ENCODE measurements at places on chromosomes 7 and 10.

GRCh38 chr7:101598422-101598985 lies 30.6 kb downstream of the MYL10 start:
- DNase-seq = no peak

GRCh38 chr10:8325024-8325980 lies 270.8 kb downstream of the GATA3 start:
- DNase-seq = no peak

DNA sequence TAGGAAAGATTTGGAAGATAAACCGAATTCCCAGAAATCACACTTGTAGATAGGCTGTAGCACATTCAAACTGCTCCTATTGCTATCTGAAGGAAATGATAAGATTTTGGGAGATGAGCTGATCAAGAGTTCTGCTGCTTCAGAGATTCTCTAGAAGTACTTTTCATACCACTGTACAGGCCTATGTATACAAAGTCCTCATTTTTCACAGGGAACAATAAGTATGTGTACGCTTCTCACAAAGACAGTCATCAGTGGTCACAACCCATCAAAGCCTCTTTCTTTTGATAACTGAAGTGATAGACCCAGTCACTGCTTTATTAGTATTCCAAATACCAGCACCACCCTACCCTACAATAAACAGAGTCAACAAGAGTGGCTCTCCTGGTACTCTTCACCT lies 15.6 kb upstream of the SEPTIN7 start:
- DNase-seq = no peak

DNA sequence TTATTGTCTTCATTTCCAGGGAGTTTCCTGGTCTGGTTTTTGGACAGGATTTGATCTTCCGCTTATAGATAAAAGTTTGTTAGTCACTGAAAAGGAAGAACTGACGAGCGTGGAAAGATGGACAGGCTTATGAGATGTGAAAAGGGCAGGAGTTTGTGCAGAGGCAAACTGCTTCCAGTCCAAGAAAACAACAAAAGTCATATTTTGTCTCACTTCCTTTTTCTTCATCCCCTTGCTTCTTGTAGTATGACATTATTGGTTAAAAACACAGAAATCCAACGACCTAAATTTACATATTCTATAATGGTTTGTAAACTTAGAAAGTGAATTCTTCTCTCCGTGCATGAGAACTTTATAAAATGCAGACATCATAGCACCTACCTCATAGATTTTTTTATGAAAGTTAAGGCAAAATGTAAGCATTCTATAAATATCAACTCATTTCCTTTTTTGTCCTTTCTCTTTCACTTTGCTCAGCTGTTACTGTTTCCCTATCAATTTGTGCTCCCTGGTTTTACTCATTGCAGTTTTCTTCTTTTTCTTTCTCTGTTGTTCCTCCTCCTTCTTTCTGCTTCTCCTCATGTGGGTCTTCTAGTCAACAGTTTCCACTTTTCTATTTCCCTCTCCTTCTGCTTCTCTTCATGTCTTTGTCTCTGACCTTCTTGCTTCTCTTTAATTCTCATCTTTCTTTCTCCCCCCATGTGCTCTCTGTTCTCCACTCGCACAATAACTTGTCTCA lies 370.2 kb downstream of the ARL4A start:
- no peak for DNase-seq

GRCh38 chr7:70681469-70682350 lies 450.2 kb upstream of the GALNT17 start:
- DNase-seq = peak; percentile 77

DNA sequence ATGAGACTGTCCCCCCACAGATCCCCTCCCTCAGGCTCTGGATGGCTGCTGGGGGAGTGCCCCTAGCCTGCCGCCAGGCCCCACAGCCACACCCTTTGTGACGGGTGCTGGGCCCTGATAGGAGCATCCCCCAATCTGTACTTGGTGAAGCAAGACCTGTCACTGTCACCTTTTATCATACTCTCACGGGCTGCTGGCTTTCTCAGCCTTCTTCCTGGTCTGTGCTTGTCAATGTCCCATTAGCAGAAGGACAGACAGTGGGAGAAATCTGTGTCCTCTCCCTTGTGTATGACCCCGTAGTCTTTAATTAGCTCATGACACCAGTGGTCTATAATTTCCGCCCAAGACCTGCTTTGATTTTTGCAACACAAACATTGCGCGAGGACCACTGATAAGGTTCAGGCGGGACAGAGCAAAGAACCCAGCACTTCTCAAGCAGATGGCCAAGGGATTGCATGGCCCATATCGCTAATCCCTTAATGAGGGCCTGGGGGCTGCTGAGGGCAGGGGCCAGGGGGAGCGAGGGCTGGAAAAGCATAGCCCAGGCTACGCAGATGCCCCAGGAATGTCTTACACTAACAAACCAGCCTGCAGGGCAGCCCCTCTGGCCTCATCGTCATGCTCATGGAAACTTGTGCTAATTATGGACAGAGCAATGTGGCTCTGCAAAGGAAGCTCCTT lies 127.8 kb downstream of the PTPN20 start:
- no peak for DNase-seq

DNA sequence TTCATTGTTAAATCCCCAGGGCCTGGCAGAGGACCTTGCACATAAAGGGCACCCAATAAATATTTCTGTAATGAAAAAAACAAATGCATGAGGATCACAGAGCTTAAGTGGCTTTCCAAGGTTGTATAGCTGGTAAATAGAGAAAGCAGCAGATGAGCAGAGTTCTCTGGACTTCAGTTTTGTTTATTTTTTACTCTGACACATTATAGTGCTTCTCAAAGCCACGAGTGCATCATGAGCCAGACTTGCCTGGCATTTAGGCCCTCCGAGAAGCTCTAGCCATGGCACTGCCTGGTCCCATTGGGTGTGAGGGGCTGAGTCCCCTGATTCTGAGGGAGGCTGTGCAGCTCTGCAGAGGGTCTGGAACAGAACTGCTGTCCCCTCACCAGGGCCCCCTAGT lies 87.2 kb upstream of the ZNF32 start:
- DNase-seq = no peak

- no peak for DNase-seq
Measured at GRCh38 chr7:29990931-29991330, 1.3 kb upstream of the SCRN1 start.

DNA sequence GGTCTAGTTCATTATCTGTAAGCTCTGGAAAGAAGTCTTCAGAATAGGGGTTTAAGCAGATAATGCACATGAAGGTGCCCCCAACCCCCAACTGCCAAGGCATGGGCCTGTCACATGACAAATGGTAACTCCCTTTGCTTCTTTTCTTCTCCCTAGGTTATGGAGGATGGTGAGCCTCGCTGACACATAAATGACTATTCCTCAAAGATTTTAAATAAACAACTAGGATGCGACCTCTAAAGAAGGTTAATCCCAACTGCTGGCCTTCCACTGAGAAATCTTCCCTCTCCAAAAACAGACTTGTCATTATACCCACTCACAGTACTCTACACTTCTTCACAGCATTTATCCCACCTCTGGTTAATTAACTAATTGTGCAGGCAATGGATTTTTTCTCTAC lies 75.7 kb upstream of the FAM133B start:
- no peak for DNase-seq

DNA sequence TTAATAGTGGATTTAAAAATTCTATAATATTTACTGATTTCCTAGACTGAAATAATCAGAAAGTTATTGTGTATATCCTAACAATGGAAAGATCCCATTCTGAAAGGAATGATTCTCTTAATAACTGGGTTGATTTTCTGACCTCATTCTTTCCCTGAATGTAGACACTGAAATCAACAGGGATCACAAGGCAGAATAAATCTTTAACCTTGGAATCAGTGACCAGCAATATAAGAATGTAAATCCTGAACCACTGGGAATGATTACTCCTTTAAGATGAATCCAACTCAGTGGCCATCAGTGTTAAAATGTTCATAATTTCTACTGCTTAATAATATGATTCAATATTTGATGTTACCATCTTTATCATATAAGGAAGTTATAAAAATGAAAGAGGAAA lies 47.6 kb downstream of the ANKRD26 start:
- DNase-seq = no peak

GRCh38 chr10:64033711-64034110 lies 512.5 kb downstream of the REEP3 start:
- DNase-seq = no peak

DNA sequence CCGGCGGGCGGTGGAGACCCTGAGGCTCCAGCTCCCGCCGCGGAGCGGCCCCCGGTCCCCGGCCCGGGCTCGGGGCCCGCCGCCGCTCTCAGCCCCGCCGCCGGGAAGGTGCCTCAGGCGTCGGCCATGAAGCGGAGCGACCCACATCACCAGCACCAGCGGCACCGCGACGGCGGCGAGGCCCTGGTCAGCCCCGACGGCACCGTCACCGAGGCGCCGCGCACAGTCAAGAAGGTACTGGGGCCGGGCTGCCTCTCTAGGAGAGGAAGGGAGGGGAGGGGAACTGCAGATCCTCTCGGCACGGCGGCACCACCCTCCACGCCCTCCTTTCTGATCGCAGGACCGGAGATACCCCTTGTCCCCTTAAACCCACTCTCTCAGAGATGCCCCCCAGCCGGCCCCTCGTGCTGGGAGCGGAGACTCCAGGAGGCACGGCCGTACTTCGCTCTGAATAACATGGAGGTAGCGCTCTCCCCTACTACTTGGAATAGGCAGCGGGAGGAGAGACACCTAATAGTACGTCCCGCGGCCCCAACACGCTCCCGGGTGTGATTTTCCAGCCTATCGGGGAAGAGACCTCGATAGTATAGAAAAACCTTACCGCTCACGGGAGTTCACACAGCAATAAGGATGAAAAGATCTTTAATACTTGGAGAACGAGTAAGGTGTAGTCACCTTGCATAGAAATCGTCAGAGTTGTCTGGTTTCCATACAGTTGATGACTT lies 538 bp downstream of the AHCYL2 start:
- DNase-seq = peak; percentile 84

DNA sequence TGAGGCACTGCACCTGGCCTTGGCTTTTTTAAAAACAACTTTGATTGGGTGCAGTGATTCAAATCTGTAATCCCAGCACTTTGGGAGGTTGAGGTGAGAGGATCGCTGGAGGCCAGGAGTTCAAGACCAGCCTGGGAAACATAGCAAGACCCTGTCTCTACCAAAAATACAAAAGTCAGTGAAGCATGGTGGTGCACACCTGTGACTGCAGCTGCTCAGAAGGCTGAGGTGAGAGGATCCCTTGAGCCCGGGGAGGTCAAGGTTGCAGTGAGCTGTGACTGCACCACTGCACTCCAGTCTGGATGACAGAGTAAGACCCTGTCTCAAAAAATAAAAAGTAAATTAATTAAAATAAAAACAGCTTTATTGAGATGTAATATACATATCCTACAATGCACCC lies 84.9 kb downstream of the NPTX2 start:
- no peak for DNase-seq

- no peak for DNase-seq
Measured at GRCh38 chr7:142443216-142444010, 185.6 kb upstream of the PRSS58 start.

DNA sequence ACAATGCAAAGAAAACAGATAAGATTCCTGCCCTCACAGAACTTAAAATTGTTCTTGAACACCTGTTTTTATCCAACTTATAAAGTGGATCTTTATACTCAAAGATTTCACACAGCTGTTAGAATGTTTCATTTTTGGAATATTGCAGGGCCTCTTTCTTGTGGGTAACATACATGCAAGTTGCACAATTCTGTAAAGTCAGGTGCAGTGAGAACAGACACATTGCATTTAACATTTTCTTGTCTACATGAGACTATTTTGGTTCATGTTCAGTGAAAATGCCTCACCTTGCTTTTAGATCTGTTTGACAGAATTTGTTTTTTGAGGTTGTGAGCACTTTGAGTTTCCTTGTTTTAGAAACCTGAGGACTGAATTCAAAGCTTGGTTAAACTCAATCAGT lies 707.8 kb downstream of the SUGCT start:
- DNase-seq = no peak

DNA sequence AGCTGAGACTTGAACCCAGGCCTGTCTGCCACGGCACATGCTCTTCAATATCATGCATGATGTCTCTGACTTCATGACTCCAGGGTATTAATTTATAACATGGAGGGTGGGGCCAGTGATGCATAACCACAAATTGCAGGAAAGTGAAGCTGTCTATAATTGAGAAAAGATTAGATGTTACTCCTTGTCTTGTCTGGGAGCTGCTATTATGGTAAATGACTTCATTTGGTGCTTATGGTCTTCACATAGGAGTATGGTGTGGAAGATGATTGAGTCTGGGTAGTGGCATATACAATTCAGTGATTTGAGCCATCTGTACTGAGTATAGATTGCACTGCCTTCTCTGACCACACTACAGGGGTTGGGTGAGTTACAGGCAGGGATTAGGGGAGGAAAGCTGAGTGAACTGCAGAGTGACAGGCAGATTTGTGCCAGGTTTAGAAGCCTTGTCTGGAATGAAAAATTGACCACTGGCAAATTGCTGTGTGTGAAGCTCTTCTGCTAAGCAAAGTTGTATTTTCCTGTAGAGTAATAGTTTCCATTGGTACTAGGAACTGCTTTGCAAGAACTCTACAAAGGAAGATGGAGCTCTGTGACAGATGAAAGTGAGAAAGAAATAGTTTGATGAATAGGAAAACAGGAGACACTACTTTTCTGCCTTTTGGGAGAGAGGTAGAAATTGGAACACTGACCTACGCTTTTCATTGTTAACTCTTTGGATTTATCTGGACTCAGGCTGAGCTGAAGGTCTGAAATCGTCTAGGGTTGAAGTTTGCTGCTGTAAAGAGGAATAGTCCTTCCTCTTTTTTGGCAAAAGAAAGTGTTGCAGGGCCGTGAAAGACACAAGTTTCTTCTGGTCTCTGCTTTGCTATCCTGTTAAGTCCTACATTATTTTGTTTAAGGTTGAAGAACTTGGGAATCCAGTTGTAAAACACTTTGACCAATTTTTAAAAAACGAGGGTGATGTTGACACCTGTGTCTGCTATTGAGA lies 2.7 kb downstream of the SND1 start:
- DNase-seq = no peak

GRCh38 chr7:137390076-137390475 lies 46.5 kb upstream of the PTN start:
- DNase-seq = no peak

- peak; percentile 98 for DNase-seq
Measured at GRCh38 chr7:32427769-32428291, 62.4 kb downstream of the LSM5 start.

GRCh38 chr7:130987092-130987491 lies 253.1 kb upstream of the KLF14 start:
- DNase-seq = no peak

DNA sequence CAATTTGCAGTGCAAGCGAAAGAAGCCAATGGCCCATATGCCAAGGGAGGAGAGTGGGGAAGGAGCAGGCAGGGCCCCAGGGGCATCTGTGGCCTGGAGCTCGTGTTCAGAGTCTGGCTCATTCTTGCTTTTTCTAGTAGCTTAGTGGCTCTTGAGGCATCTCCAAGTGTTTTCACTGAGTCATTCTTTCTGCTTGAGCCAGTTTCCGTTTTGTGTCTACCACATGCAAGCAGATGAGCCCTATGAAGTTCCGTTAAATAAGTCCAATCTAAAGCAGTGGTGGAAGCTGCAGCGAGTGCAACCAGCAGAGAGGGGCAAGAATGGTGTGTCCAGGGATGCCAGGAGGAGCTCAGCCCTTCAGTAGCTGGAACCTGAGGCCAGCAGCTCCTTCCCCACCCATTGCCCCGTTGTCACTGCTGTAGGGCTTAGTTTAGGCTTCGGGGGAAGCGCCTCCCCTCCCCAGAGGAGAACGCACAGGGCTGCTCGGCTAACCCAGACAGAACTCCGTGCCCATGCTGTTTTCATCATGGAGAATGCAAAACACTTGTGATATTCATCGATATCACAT lies 57.4 kb upstream of the EBF3 start:
- no peak for DNase-seq

All from endodermal cell (in vitro differentiated cells).